ENCODE measurements at places on chromosomes 13 and 19.
A peak's percentile ranks its signal among the peaks of the same experiment; 100 is the strongest.

DNA sequence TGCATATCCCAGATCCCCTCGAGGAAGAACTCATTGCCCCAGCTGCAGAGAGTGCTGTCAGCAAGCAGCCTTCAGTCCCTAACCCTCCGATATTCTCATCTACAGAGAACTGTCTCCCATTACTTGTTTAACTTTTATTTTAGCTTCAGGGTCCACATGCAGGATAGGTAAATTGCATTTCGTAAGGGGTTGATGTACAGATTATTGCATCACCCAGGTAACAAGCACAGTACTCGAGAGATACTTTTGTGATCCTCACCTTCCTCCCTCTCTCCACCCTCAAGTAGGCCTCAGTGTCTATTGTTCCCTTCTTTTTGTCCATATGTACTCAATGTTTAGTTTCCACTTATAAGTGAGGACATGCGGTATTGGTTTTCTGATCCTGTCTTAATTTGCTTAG lies 171.5 kb upstream of the IRS2 start:
- no peak for DNase-seq

GRCh38 chr13:75222031-75222430 lies 259.9 kb downstream of the TBC1D4 start:
- no peak for DNase-seq

GRCh38 chr19:6066661-6067646 lies 43.3 kb downstream of the RFX2 start:
- peak; percentile 97 for DNase-seq

GRCh38 chr19:4487572-4487971 lies 15.5 kb downstream of the HDGFL2 start:
- DNase-seq, result no peak

GRCh38 chr19:46471811-46472543 lies 614 bp upstream of the PNMA8A start:
- DNase-seq, result no peak

DNA sequence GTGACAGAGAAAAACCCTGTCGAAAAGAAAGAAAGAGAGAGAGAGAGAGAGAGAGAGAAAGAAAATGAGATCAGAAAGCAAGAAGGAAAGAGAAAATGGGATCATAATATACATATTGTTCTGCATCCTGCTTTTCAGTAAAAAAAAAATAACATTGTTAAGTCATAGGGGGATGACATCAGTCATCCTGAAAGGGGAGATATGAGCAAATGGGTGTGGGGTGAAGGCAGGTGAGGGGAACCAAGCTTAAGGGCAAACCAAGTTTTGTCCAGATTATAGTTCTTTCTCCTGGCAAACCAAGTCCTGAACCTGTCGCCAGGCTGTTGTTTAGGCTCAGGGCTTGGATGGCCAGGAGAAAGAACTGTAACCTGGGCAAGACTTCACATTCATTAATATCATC lies 92.6 kb upstream of the TMTC4 start:
- DNase-seq, result no peak

GRCh38 chr13:113832205-113832604 lies 31.7 kb downstream of the GAS6 start:
- no peak for DNase-seq

DNA sequence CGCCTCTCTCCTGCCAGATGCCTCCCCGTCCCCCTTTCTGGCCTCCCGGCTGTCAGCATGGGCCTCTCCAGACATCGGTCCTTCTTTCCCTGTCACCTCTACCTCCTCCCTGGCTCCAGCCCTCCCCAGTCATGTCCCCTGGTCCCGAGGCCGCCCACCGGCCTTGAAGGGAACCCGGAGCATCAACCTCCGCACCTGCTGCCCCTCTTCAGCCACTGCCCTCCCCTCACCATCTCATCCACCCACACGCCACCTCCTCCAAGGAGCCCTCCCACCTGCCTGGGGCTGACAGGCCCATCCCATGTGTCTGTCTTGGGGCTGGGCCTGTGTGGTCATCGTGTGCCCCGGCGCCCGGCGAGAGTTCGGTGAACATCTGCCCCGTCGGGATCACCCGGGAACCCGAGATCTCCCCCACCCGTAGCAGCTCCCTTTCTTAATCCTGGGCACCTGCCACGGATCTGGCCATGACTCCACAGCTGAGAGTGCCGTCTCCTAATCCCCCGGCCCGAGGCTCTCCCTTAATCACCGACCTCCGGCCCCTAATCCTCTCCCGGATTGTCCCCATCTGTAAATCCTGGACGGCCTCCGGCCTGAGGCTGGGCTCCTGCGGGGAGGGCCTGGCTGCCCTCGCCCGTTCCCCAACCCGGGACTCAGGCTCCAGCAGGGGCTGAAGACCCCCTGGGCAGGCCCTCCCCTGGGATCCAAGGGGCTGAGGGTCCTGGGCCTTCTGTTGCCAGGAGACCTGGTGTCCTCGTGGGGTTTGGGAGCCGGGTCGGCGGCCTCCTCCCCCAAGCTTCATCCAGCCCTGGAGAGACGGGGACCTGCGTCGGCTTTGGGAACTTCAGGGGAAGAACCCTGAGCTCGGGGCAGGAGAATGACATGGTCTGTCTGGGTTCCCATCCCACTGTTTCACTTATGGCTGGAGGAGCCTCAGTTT lies 5.9 kb downstream of the HCN2 start:
- no peak for DNase-seq

GRCh38 chr13:83546476-83546875 lies 335.8 kb downstream of the SLITRK1 start:
- DNase-seq, result no peak

- DNase-seq, result no peak
Measured at GRCh38 chr19:33763633-33764371, 32.9 kb upstream of the KCTD15 start.

DNA sequence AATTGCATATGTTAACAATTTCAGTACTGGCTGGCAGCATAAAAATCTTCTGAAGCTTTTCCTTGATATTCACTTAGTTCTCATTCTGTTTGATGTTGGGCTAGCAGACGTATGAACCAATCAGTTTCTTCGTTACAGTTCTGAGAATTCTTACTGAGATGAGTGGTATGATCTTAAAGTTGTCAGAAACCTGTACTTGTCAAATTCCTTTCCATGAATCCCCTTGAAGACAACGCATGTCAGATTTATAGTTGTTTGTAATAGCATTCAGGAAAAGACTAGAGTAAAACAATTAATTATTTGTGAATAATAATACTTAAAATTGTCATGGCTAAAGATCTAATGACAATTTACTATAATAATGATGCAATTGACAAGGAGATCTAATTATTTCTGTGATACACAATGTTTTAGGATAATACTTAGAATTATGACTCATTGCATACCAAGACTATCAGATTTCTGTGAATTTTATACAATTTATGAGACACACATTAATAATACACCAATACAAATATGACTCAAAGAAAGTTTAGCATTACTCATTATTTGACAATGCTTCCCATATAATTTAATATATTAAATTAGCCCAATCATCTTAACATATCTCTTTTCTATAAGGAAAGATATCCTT lies 447.2 kb downstream of the RFC3 start:
- no peak for DNase-seq

All from NCI-H774 (cell line).